Heart left ventricle (tissue), 16 donors: ENCODE measurements at places on chromosomes 12 and 14. TPM values are rescaled to one million over a fixed set of nuclear protein-coding genes. Genes with fewer than 3 reads are reported as not detected.

- DNase-seq = peak; percentile 48
Measured at GRCh38 chr14:75579882-75580281, 1.5 kb downstream of the FLVCR2 start.

DNA sequence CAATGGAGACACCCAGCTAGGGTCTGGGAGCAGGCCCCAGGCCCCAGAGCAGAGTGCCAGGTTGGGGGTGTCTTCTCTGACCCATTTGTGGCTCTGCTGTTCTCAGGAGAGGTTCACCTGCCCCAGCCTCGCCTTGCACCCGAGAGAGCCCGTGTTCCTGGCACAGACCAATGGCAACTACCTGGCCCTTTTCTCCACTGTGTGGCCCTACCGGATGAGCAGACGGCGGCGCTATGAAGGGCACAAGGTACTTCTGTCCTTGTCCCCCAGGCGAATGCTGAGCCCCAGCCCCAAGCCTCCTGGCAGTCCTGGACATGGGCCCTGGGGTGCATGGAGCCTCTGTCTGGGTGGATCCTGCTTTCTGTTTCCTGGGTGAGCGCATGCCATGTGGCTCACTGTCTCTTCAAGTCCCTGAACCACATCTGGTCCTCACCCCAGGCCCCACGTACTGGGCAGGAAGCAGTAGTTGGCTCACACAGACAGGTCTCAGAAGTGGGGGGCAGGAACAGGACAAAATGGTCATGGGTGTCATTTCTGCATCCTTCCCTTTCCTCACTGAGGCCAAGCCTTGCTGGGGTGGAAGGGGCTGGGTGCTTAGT lies 58.2 kb downstream of the BEGAIN start:
- DNase-seq = no peak

GRCh38 chr14:98958632-98959031 lies 313.4 kb downstream of the BCL11B start:
- no peak for DNase-seq

DNA sequence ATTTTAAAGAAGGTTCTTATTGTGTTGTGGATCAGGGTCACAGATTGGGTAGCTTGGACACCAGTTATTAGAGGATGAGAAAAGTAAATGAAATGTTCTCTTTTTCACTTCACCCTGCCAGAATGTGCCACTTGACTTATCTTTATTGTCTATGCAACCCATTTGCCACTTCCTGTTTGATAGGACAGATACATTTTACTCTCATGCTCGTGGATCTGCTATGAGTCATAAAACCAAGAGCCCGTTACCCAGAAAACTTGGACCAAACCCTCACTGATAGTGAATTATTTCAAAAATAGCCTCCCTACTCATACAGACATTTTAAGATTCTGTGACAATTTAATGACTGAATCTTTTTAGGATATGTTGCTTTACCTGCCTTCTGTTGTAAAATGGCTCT lies 1.8 kb downstream of the ISCA2 start:
- no peak for DNase-seq

DNA sequence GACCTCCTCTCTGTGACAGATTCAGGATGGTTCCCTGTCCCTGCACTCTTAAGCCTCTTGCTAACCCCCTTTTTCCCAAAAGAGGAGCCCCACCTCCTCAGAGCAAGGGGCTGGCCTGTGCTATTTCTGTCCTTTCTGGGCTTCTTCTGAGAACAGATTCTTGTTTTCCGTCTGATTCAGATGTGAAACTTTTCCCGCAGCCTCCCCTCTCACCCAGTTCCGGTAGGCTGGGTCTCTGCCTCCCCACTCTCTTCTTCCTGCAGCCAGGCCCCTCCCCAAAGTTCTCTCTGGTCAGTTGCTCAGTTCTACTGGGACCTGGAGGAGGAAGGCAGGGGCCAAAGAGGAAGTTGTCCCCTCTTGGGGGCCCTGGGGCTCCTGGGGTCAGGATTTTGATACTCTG lies 11.8 kb downstream of the PDE1B start:
- DNase-seq = peak; percentile 69

GRCh38 chr12:47791351-47791746 lies 18.3 kb downstream of the SLC48A1 start:
- no peak for DNase-seq

GRCh38 chr12:93894391-93895088 lies 217.4 kb downstream of the CRADD start:
- DNase-seq = peak; percentile 87

Gene GPR65
- total RNA-seq = 0.22 TPM
